ENCODE measurements at places on chromosomes 3 and 15. TPM values are rescaled to one million over a fixed set of nuclear protein-coding genes. Genes with fewer than 3 reads are reported as not detected.

The PLIN1 gene
- total RNA-seq: under 0.01 TPM

The LMAN1L gene
- total RNA-seq: not detected

- peak; percentile 73 for DNase-seq
Observed at GRCh38 chr3:23999012-23999641, 54.0 kb downstream of the NR1D2 start.

GRCh38 chr15:74837482-74838136 lies 5.3 kb downstream of the ULK3 start:
- no peak for DNase-seq

DNA sequence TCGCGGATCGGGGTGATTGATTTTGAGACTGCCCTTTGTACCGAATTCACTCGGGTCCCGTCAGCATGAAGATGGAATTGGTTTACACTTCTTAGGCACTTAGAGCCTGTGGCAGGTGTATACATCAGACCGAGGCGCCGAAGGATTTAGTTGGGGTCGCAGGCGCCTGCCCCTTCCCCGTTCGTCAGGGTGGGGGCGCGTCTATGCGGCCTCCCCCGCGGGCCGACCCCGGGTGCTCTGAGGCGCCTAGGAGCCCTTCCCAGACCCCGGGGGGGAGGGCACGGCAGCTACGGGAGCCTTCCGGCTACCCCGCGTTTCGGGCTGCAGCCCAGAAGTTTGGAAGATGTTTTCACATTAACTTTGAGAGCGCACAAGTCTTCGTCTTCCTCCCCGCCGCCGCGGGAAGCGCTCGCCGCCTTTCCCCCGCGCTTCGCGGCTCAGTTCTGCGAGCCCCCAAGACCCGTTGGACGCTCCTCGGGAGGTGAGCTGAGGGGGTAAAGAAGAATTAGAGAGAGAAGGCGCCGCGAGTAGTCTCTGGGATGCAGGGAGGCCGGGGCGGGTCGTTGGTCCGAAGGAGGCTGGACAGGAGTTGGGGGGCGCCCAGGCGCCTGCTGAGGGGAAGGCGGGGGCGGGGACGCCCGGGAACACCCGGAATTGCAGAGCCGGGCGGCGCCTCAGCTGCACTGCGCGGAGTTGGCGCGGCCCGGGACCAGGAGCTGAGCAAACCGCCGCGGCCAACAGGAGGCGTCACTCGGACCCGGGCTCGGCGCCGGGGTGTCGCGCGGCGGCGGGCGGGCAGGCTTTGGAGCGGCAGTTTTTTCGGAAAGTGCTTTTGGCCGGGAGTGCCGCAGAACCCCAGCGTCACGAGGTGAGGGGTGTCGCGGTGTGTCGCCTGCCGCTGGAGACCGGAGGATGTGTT lies 780 bp downstream of the TIPARP start:
- peak; percentile 70 for DNase-seq

DNA sequence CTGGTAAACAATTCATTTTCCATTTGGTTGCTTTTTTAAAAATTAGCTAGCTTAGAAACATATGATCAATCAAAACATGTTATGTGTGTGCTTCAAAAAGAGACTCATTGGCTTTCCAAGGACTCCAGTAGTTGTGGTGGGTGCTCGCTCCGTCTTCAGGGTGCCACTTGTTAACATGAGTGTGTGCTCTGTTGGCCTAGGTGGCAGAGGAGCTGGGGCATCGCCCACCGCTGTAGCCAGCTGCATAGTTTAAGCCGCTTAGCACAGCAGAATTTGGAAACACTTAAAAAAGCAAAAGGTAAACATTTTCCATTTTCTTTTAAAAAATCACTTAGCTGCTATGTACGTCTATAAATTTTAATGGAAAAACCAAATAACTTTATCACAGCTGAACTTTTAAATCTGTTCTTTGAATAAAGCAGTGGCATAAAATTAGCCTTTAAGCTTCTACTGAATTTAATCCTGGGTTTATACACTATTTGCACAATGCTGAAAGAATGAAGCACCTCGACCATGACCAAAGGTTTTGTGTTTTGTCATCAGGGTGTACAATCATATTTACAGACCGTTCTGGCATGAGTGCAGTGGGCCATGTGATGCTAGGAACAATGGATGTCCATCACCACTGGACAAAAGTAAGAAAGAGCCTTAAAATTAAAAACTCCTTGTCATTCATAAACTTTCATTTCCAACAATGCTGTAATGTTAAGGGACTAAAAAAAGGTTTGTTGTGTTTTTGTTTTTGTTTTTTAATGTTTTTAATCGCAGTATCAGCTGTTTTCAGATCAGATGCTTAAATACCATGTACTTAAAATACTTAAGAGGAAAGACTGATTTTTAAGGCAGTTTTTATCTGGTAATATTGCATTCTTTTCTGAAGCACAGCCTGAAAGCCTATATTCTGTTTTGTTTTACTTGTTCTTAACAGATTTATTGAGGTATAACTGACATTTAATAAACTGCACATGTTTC lies 57.9 kb downstream of the TCAIM start:
- DNase-seq: no peak

DNA sequence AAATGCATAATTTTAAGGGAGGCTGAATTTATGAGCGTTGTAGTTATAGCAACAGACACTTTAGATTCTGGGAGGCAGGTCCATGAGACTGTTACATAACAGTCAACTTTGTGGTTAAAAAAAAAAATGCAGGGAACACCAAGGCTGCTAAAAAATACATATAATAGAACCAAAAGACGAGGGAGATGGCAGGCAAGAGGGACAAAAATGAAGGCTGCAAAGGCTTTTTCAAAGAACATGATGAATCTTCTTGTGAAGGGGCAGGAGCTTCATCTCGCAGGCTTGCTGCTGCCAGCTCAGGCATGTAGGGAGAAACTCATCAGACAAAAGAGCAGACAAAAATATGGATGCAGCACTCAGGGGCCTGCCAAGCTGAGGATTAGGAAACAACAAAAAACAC lies 243.9 kb downstream of the SHQ1 start:
- no peak for DNase-seq

Data from dermis blood vessel endothelial cell (primary cell).